ENCODE measurements at places on chromosomes 12 and 14.

DNA sequence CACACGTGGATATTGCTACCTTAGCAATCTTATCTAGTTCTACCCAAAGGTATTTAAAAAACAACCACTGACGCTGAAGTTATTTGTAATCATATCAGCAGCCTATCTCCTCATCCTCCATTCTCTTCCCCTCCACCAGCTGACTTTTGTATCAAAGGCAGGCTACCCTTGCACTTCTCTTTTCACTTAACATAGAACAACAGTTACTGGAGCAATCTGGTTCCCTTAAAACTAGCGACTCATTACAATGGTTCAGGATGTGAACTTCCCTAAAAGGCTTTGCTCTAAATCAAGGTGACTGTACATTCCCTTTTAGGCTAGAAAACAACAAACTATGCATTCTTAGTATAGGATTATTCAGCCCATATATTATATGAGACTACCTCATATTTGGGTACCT lies 404.7 kb downstream of the APAF1 start:
- DNase-seq, result no peak

DNA sequence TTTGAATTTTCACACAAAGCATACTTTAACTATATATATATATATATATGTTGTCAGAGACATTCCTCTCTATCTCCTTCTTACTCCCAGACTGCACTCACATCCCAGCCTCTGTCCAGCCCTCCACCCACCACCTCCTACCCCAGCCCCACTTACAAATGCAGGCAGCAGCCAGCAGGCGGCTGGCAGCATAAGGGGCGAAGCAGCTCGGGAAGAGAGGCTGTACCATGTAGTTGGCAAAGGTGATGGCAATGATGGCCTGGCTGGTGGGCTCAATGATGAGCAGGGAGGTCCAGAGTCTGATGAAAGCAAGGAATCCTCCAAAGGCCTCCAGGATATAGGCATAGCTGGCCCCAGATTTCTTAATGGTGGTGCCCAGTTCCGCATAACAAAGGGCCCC lies 2.5 kb downstream of the SLC7A7 start:
- DNase-seq, result no peak

GRCh38 chr14:38405851-38406635 lies 150.2 kb upstream of the CLEC14A start:
- DNase-seq, result no peak

DNA sequence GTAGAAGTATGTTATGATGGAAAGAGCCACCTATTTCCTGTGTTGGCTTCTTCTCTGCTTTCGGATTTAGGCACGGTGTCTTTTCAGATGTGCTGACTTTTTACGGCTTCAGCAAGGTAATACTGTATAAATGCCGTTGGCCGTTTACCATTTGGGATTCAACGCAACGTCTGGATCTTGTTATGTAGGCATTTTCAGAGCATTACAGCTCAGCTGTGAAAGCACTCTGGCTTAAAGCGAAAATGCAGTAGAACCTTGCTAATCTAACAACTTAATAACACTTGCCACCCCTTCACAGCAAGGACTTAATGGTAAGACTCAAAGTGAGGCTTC lies 229.9 kb downstream of the EFCAB11 start:
- no peak for DNase-seq

- DNase-seq, result no peak
Measured at GRCh38 chr12:84658877-84659276, 253.7 kb downstream of the SLC6A15 start.
